ENCODE measurements at places on chromosomes 13 and 19.
A peak's percentile ranks its signal among the peaks of the same experiment; 100 is the strongest.

GRCh38 chr19:40303765-40304164 is 18.6 kb upstream of the AKT2 start:
- no peak for DNase-seq

GRCh38 chr13:22120646-22121045 is 449.8 kb downstream of the FGF9 start:
- DNase-seq = no peak

DNA sequence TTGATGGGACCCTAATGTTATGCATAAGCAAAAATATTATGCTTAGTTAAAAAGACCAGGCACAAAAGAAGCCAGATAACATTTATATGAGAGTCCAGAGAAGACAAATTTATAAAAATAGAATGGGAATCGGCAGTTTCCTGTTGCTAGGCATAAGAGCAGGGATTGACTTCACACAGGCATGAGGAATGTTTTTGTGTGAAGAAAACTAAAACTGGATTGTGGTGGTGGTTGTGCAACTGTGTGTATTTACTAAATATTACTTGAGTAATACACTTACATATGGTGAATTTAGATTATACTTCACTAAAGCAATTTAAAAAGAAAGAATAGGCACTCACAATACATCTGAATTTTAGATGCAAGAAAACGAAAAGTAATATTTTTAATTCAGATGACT is 108.3 kb downstream of the SLITRK1 start:
- DNase-seq = no peak

DNA sequence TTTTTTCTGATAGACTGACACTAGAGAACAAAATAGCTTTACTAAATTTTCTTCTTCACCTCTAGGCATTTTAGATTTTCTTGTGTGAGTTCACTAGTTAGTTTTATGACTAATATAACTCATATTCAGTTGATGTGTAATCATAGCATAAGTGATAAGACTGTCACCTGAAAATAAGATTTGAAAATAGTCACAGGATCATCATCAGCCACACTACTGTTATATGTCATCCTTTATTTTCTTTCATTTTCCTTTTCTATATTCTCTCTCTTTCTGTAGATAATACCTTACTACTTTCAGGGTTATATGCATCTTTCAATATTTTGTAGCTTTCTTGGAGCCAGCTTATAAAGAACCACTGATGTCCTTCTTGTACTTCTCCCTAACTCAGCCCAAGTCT is 292.6 kb downstream of the TDRD3 start:
- DNase-seq = no peak

DNA sequence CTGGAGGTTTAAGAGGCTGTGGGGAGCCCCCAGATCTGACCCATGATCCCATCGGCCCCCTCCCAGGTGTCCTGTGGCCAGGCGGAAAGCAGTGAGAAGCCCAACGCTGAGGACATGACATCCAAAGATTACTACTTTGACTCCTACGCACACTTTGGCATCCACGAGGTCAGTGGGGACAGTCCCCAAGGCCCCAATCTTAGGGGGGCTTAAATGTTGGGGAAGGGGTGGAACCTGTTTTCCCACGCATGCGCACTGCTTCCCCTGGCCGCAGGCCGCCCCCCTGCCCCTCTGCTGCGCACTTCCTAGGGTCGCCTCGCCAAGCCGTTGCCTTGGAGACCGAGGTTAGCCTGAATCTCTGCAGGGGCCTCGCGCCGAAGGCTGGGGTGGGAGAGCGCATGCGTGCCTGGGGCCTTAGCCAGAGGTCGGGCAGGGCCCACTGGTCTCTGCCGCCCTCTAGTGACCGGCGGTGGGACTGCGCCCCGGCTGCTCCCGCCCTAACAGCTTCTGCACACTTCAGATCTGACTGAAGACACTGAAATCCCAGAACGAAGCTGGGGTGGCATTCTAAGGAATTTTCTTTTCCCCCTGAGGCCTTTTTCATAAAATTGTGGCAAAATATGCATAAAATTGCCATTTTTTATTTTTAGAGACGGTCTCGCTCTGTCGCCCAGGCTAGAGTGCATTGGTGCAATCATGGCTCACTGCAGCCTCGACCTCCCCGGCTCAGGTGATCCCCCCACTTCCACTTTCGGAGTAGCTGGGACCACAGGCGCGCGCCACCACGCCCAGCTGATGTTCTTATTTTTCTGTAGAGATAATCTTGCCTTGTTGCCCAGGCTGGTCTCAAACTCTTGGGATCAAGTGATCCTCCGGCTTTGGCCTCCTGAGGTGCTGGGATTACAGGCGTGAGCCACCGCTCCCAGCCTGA is 3.6 kb downstream of the PRMT1 start:
- DNase-seq = peak; percentile 90

GRCh38 chr19:51739466-51740213 is 12.0 kb downstream of the FPR1 start:
- no peak for DNase-seq

DNA sequence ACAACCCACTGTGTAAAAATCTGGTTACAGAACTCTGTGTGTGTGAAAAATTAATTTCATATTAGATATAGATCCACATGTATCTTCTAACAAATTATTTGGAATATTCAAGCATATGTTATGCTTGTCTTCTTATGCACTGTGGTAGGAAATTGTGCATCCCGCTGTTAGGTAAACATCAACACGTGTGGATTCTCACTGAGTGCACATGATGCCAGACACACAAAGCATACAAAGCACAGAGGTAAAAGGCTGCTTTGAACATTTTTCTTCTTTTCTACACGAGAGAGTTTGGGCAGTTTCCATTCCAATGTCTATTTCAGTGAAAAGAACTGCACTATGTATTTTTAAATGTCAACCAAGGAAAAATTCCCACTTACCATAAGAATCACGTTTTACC is 354.9 kb downstream of the PCDH9 start:
- no peak for DNase-seq

DNA sequence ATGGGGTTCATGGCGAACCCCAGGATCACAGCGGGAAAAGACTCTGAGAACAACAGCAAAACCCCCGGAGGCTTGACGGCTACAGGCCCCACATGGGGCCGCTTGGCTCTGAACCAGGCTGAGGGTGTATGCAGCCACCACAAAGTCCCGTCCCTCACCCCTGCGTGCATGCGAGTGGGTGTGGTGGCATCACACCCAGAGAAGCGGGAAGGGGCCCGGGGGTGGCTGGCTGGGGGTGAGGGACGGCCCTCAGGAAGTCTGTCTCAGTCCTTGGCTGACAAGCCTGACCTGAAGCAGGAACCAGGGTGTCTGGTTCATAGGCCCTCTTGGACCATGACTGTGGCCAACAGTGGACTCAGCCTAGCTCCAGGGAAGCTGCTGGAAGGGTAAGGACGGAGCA is 34.2 kb downstream of the CEBPG start:
- peak; percentile 67 for DNase-seq

DNA sequence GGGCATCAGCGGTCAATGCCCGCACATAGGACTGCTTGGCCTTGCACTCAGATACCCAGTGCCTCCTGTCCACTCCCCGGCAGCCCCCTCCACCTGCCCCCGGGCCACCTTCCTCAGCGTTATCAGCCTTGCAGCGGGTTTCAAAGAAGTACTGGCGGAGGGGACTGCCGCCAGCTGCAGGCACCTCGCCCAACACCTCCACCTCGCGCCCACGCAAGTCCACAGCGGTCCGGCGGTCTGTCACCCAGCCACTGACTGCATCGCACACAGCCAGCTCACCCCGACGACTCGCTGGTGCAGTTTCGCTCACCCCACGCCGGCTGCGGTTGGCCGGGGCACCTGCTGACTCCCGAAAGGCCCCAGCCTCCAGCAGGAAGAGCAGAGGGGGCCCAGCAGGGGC is 3.2 kb downstream of the NTF4 start:
- DNase-seq = no peak

GRCh38 chr19:1090731-1091543 is 4.2 kb downstream of the POLR2E start:
- DNase-seq = no peak

- DNase-seq = no peak
Measured at GRCh38 chr13:50426927-50427326, 411.7 kb downstream of the KCNRG start.

- DNase-seq = no peak
Measured at GRCh38 chr19:39341129-39341718, 997 bp upstream of the SAMD4B start.

DNA sequence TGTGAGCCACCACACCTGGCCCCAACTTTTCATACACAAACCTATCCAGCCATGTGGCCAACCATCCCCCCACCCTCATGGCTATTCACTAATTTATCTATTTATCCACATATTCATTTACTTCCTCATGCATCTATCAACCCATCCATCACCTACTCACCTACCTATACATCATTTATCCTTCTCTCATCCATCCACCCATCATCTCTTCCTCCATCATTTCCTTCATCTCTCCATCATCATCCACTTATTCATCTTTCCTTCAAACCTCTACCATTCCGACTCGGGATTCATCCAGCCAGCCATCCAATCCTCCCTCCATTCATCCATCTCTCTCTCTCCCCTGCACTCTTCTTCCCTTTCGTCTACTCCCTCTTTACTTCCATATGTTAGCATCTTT is 54.6 kb downstream of the RYR1 start:
- DNase-seq = no peak

DNA sequence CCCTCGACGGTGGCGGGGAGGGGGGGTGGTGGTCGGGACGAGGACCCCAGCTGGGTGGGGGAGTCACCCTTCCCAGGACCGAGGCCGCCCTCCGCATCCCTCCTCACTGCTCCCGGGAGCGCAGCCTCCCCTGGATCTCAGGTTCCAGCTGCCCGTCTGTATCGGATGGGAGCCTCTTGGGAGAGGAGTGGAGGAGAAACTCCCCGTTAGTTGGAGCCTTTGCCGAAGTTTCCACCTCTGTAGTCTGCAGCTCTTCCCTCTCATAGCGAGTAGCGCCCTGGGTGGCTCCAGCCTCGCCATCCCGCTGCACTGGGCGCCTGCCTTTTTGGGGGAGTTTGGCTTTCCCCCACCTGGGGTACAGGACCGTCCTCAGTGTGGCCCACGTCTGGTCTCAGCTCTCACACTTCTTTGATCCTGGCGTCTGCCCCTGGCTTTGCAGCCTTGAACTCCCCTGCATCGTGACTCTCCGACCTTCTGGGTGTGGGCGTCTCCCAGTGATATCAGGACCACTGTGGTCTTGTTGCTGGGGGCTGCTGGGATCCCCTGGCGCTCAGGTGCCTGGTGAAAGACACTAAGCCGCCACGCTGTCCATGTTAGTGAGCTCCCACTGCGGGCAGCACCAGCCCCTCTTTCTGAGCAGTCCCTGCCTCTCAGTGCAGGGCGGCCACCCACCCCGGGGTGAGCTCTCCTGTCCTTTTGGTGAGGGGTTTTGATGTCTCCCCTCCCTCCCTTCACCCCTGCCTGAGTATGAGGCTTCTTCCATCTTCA is 1.1 kb downstream of the CNOT3 start:
- DNase-seq = peak; percentile 31

DNA sequence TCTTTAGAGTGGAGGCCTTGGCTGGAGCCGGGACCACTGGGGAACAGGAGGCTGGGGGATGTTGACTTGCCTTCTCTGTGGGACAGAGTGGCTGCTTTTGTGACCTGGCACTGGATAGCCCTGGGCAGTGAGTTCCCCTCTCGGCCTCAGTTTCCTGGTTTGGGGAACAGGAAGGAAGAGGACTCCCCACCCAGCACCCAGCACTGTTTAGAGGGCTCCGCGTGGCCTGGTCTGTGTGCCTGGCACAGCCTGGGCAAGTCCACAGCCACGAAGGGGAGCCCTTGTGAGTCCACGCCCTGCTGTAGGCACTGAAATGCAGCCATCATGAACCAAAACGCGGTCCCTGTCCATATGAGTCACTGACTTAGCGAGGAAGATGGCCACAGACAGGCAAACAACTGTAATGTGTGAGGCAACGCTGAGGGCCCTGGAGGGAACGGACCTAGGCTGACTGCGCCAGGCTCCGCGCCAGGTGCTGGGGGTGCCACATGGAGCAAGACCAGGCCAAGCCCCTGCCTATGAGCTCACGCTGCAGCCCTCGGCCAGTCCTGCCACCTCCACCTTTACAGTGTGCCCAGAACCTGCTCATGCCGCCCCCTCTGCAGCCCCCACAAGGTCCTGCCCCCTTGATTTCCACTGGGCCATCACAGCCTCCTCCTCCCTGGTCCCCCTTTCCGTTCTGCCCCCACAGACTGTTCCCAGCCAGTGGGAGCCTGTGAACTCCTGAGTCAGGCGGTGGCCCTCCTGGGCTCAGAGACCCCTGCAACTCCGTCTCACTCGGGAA is 35.5 kb downstream of the PAK4 start:
- DNase-seq = no peak

DNA sequence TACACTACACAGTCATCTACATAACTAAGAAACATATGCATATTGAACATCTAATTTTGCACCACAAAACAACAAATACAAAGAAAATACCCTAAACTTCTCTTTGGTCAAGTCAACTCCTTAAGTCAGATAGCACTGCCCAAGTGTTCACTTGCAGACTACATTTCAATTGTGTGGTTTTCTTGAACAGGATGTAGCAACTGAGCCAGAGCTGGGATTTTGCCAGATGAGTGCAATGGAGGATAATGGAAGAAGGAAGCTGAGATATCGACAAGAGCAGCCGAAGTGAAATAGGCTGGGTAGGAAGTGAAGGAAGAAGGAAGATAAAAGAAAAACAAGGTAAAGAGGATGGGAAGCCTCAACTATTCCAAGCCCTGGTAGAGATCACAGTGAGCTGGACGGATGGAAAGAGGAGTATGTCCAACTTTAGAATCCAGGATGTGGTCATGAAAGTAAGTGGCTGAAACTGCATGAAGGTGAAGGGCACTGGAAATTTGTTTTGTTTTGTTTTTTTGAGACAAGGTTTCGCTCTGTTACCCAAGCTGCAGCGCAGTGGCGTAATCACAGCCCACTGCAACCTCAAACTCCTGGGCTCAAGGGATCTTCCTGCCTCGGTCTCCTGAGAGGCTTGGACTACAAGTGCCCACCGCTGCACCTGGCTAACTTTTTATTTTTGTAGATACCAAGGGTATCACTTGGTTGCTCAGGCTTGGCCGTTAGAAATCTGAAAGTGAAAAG is 15.0 kb downstream of the NUFIP1 start:
- DNase-seq = peak; percentile 64

- DNase-seq = no peak
Measured at GRCh38 chr19:33111587-33111986, 20.3 kb upstream of the WDR88 start.

DNA sequence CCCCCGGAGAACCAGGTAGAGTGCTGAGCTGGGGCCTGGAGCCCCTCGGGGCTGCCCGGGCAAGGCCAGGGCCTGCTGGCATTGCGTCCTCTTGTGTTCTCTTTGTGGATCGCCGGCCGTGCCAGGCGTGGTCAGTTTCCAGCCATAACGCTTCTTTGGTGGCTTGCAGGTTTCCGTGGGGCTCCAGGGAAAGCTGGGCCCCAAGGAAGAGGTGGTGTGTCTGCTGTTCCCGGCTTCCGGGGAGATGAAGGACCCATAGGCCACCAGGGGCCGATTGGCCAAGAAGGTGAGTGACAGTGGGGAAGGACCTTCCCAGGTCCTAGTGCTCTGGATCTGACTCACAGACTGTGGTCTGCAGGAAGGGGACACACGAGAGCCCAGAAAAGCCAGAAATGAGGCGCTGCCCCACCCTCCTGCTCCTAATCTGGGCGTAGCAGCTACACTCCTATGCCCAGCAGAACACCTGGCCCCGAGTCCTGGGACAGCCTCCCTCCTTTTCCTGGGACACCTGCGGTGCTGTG is 57.5 kb downstream of the RAB20 start:
- DNase-seq = no peak

GRCh38 chr19:4149518-4150288 is 3.7 kb upstream of the CREB3L3 start:
- DNase-seq = no peak

GRCh38 chr13:112712451-112713207 is 22.8 kb downstream of the ATP11A start:
- DNase-seq = no peak

GRCh38 chr19:38304866-38305429 is 897 bp downstream of the C19orf33 start:
- DNase-seq = no peak

GRCh38 chr13:94704377-94705080 is 7.8 kb downstream of the SOX21 start:
- DNase-seq = no peak

Measured in suppressor macrophage (primary cell).